ENCODE measurements at places on chromosomes 3 and 15.

DNA sequence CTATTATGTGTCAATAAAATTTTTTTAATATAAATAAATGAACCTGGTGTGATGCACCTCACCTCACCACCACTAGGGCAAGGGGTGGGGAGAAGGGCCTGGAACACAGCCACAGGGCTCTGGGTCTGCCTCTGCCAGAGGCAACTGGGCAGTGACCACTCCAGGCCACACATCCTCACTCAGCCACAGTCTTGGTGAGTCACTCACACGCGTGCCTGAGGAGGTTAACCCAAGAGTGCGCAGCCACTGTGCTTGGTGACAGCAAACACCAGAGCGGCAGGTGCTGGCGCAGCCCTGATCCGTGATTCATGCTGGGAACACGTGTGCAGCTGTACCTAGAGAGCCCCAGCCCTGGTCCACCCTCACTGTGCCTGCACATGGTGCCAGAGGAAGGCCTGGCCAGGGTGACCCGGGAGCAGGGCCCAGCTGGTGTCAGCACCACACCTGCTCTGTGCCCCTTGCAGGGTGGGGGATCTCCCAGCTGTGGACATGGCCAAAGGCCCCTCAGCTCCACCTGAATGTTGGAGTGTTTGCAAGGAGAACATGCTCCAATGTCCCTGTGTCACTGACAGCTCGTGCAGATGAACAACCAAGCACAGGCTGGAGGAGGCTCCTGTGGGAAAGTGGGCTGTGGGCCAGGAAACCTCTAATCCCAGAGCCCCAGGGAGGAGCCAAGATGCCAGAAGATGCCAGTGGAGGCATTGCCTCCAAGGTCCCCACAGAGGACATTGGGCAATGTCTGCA lies 2.1 kb downstream of the SLC41A3 start:
- DNase-seq, result no peak

- no peak for DNase-seq
Measured at GRCh38 chr15:27092390-27092789, 121.4 kb downstream of the GABRG3 start.

GRCh38 chr3:182794455-182795388 lies 1.4 kb downstream of the ATP11B start:
- no peak for DNase-seq

- no peak for DNase-seq
Measured at GRCh38 chr3:177034832-177035475, 162.3 kb downstream of the TBL1XR1 start.

DNA sequence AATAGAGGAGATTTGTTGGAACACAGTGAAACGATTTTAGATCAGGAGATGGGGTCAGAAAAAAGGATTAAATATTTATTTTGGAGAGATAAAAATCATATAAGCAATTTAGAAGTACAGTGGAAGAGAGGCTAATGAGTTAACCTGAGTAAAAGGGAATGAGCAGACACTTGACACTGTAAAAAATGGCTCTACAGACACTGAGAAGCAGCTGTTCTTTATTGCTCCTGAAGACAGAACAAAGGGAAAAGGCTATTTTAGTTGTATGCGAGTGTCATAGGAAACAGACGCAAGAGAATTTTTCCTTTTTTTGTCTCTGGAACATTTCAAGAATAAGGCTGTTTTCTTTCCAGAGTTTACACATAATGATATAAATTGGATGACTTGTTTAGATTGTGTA lies 34.3 kb downstream of the ASTE1 start:
- no peak for DNase-seq

DNA sequence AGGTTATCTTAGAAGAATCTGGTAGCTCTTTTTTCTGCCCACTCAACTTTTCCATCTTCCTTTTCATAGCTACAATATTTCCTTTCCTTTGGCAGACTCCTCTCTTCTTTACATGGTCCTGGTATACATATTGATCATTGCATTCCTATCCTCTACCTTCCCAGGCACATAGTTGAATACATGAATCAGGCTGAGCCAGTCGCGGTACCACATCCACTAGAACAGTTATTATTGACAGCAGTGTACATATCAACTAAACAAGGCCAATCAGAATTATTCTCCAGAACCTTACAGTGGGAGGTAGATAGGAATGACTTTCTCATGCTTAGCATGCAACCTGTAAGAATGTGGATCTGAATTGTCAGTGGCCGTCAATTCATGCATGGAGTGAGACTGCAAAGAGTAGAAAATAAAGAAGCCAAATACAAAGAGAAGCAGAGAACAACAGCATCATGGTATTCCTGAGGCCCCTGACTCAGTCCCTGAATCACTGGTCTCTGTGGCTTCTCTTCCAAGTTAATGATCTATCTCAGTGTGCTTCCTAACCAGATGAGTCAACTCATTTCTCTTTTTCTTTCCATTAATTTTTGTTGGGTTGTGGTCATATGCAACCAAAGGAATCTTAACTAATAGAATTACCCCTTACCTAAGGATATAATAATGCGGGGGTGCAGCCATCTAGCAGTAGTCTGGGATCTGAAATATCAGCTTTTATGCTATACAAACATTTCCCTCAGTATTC lies 60.9 kb upstream of the DCBLD2 start:
- no peak for DNase-seq

- DNase-seq, result no peak
Measured at GRCh38 chr3:195080571-195081151, 190.3 kb downstream of the XXYLT1 start.

DNA sequence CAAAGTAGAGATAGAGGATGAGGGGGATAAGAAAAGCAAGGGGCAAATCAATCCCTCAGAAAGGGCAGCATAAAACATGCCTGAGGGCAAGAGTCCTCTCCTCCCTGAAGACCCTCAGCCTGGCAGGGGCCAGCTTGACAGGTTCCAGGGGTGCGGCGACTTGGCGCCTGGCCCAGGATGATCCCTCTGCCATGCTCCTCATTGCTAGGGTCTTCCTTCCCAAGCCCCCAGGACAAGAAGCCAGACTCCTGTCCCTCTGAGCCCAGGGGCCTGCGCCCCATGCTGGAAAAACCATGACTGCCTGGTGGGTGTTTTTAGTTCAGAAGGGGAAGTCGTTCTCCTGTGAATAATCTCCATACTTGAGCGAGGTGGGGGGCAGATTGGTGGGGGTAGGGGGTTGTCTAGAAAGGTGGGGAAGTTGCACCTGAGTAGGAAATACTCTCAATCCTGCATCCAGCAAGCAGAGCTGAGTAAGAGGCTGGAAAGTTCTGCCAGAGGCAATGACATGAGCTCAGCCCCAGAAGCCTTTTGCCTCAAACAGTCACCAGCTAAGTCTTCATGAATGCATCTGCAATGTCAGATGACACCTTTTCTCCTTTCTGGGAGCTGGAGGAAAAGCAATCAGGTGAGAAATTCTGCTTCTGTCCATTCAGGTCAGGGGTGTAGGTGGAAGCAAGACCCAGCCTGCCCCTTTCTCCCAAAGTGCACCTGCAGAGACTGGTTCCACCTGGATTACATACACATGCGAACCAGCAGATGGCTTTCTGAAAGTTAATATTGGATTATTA lies 18.3 kb downstream of the SLC12A8 start:
- no peak for DNase-seq

Measured in stimulated activated CD4-positive, alpha-beta T cell treated with anti-CD3 and anti-CD28 coated beads, Interleukin-2, amount 100 ng/mL, for 24 hours (primary cell).